ENCODE measurements at places on chromosomes 16 and 17.
A peak's percentile ranks its signal among the peaks of the same experiment; 100 is the strongest.

DNA sequence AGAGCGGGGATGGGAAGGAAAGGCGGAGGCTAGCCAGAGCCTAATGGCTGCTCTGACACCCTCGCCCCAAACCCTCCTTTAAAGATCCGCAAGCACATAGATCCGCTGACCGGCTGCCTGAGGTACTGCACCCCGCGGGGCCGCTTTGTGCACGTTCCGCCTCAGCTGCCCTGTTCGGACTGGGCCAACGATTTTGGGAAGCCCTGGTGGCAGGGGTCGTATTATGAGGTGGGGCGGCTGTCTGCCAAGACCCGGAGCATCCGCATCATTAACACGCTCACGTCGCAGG lies 663 bp downstream of the CYB5D1 start:
- DNase-seq, result no peak

- no peak for DNase-seq
These were observed 1.7 kb downstream of the FZD2 start for GRCh38 chr17:44558710-44559633.

DNA sequence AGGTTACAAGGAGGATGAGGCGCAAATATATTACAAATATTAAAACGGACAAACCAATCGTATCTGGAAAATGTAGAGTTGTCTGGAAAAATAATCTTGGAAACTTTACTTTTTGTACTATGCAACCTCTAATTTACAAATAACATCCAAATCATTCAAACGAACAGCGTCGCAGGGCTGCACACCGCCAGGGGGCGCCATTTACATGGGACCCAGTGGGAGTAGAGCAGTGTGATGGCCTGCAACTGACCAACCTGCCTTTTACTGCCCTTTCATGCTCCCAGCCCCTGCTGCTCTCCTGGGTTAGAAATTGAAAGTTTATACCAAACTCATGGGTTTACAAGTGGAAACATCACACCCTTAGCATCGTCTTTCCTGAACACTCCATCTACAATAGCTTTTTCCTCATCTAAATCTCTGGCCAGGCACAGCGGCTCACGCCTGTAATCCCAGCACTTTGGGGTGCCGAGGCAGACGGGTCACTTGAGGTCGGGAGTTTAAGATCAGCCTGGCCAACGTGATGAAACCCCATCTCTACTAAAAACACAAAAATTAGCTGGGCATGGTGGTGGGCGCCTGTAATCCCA lies 10.0 kb downstream of the PITPNC1 start:
- no peak for DNase-seq

GRCh38 chr17:27849474-27850185 lies 43.5 kb downstream of the LYRM9 start:
- no peak for DNase-seq

DNA sequence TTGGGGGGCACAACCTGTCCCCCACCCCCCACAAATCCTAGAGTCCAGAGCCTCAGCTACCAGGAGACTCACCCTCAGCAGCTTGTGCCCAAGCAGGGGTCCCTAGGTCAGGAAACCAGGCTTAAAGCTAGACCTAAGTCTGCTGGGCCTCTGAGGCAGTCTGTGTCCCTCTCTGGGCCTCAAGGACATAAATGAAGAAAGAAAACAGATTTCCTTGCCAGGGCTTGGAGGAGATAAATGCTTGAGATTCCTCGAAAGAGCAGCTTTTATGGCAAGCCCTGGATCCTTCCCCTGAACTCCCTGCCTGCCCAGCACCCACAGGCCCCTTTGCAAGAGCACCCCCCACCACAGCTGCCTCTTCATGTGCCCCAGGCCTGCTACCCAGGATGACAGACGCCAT lies 3.3 kb downstream of the SRCIN1 start:
- no peak for DNase-seq

DNA sequence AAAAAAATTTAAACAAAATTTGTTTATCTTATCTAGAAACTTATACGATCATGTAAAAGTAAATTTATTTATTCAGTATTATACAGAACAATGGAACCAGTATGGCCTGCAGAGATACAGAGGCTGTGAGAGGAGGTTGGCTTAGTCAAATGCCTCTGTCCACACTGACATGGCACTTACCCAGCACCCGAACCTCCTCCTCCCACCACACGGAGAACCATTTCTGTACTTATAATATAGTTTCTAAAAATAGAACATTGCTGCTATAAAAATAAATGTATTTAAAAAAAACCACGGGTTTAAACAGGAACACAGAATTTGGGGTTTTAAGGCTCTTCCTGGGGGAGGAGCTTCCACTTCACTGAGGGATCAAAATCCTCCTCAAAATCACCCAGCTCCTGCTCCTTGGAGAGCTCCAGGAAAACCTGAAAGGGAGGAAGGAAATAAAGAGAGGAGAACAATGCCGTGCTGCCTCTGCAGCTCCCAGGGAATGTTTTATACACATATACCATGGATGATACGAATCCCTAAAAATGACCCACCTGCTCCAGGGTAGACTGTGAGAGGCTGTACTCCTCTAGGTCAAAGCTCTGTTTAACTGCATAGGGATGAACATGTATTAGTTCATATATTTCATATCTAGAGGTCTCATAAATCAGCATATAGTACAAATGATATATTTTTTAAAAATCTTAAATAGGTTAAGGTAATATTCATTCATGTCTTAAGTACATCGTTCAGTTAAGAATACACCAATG lies 87.3 kb downstream of the ABCA8 start:
- no peak for DNase-seq

DNA sequence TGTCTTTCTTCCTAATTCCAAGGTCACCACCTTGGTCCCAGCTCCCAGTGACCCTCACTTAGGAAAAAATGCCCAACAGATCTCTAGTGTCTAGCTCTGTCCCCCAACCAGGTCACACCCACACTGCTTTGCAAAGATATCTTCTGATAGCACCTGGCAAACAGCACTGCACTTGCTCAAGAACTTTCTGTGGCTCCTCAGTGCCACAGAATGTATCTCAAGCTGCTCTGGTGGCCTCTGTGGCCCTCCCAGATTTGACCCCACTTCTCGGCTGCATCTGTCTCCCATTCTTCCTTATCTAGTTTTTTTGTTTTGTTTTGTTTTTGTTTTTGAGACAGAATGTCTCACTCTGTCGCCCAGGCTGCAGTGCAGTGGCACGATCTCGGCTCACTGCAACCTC lies 5.0 kb downstream of the ZNF688 start:
- no peak for DNase-seq

- no peak for DNase-seq
These were observed 1.2 kb downstream of the HCRT start for GRCh38 chr17:42183741-42184711.

DNA sequence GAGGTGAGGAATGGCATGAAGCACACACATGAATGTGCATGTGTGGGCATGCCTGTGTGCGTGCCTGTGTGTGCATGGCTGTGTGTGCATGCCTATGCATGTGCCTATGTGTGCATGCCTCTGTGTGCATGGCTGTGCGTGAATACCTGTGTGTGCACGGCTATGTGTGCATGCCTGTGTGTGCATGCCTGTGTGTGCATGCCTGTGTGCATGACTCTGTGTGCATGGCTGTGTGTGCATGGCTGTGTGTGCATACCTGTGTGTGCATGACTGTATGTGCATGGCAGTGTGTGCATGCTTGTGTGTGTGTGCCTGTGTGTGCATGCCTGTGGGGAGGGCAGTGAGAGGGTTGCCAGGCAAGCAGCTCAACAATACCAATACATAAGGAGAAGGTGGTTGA lies 276.5 kb upstream of the ERCC4 start:
- no peak for DNase-seq

GRCh38 chr16:86018071-86018470 lies 119.1 kb downstream of the IRF8 start:
- DNase-seq, result no peak

DNA sequence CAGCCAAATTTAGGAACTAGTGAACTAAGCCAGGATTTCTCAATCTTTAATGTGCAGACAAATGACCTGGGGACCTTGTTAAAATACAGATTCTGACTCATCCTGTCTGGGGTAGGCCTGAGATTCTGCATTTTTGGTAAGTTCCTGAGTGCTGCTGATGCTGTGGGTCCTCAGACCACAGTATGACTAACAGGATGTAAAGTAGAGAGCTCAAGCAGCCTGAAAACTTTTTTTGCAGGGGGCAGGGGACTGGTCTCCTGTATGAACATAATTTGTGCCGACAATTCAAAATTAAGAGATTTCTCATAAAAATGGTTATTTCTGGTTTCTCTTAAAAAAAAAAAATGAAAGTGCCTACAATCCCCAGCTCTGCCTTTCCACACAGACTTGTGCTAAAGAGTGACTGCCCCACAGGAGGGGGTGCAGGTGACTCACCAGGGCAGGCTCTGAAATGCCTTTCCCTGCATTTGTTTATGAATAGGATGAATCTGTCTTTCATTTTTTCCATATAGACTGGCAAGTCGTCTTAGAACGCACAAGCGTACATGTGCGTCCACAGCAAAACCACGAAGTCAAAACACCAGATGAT lies 271.5 kb downstream of the PHKB start:
- DNase-seq, result peak; percentile 88
